Spleen (tissue), 13 donors: ENCODE measurements at places on chromosomes 7 and 10. TPM values are rescaled to one million over a fixed set of nuclear protein-coding genes. Genes with fewer than 3 reads are reported as not detected.

GRCh38 chr7:13872709-13873108 lies 116.8 kb downstream of the ETV1 start:
- no peak for DNase-seq

- DNase-seq: no peak
These were observed 591 bp downstream of the BZW2 start for GRCh38 chr7:16646472-16647072.

DNA sequence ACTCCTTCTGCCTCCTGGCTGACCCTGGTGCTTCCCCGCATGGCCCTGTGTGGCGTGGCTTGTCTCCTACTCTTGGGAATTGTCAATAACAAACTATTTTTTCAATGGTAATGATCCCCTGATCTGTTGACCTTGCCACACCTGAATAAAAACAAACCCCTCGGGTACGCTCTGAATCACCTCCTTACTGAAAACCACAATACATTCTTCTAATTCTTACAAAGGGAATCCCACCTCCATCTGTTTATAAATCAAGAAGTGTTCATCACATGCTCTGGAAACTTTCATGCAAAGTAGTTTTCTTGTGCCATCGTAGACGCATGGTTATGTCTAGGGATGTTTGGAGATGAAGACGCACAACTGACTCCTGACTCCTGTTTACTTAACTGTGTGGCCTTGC lies 245.8 kb downstream of the FRMD4A start:
- DNase-seq: no peak

DNA sequence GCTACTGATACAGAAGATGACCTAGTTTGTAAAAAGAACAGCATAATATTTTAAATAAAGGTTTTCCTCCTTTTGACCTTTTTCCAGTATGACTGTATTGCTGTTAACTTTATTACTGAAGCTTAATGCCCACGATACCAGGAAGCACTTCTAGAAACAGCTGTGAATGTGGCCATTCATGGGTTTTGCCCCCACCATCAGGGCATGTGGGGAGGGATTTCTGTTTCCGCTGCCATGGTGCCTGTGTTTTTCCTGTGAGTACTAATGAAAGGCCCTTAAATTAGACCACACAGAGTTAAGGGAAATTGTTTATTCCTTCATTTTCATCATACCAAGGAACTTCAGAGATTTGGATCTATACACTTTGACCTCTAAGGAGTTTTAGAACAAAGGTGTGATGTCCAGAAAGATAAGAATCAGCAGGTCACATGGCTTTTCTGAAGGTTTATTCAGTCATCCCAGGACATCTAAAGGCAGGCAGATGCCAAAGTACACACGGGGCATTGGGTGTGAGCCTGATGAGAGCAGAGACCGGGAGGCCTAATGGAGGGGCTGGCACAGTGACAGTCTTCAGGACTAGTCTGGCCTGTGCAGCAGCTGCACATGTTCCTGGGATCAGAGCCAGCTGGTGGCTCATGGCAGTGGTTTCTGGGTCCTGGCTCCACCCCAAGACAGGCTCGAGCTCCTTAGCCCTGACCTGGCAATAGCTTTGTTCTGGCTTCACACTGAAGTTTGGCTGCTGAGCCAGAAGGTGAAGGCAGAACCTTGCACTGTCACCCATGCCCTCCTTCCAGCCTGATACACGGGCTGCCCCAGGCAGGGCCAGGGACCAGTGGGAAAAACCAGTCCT lies 190.9 kb downstream of the REEP3 start:
- DNase-seq: no peak

DNA sequence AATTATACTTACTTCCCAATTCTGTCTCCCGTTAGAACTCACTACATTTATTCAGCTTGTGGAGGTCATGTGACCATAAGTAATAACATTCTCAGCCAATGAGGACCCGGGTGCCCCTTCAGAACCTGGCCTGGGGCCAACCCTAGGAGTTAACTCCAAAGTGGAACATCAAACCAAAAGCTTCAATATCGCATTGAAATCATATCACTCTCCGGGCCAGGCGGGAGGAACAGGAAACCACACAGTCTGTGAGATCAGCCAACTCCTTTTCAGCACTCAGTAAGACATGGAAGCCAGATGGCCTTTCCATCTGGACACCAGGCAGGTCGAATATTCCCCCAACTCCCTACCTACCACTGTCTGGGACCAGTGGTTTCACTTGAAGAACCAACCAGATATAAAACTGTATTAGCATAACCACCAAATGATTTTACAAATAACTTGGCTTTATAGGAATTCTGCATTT lies 5.5 kb downstream of the CREB3L2 start:
- no peak for DNase-seq

DNA sequence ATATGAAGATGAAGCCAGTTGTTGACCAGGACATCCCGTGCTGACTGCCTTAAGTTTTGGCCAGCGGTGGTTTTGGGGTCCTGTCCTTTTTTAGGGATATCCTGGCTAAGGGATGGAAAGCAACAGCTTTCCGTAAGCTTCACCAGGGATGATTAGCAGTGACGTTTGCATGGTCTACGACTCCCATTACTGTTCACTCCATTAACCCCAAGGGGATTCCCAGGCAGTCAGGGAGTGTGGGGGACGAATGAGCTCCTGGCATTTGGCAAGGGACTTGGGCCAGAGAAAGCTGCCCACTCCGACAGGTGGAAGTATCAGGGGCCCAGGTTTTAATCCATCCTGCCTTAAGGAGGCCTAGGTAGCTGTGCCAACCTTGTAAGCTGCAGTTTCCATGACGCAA lies 66.8 kb downstream of the ITGB1 start:
- no peak for DNase-seq

- DNase-seq: no peak
These were observed 472.8 kb downstream of the KCNMA1 start for GRCh38 chr10:77164616-77165311.

DNA sequence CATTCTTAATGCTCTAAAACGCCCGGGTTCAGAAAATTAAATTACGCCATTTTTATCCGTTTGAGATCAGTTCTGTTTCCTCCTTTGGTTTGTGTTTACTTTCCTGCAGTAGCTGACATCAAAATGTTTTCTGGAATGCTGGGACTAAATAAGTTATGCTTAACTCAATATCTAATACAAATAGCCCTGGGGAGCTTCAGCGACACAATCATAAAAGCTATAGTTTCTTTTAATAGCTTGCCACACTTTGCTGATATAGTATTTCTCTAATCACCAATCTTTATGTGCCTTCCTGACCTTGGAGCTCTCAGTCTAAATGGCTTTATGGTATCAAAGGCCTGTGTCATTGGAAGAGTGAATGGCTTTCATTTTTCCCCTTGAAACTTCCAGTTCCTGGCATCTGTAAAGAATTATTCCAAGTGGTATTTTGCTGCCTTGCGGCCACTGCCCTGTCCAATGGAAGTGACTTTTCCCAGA lies 202.7 kb downstream of the HDAC9 start:
- no peak for DNase-seq

SMKR1 gene
- total RNA-seq: 1.4 TPM

GPR15LG gene
- not detected for total RNA-seq

- DNase-seq: no peak
These were observed 97.7 kb downstream of the NRCAM start for GRCh38 chr7:108358553-108358952.

- no peak for DNase-seq
These were observed 486.7 kb upstream of the LRRN3 start for GRCh38 chr7:110604206-110604605.

ABI1 gene
- total RNA-seq: 57.5 TPM

CLRN3 gene
- not detected for total RNA-seq

CNPY1 gene
- total RNA-seq: not detected

GRCh38 chr7:2012044-2012900 lies 220.5 kb downstream of the MAD1L1 start:
- peak; percentile 66 for DNase-seq

- no peak for DNase-seq
These were observed at the start of gene SEMA3A for GRCh38 chr7:84194484-84195271. TSS of gene SEMA3A (minus strand) at chr7:84194789. CDS start at chr7:84194586, 203 bp downstream.

DNA sequence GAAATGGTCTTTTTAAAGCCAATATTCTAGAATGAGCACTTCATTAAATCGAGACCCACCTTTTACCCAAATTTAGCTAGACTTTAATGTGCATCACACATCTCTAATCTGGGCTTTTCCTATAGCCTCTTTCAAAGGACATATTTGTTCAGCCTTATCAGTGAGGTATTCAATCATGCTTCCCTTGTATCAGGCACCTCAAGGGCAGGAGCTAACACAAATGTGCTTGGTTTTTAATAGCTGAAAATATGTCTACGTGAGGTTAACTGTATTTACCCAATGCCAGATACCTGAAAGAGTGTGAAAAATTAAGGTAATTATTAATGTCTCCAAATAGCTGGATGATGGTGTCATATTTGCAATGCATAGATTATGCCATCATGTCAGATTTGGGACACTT lies 203.9 kb downstream of the SNX10 start:
- DNase-seq: no peak

- DNase-seq: no peak
These were observed 661.2 kb downstream of the AUTS2 start for GRCh38 chr7:70259502-70259901.

DNA sequence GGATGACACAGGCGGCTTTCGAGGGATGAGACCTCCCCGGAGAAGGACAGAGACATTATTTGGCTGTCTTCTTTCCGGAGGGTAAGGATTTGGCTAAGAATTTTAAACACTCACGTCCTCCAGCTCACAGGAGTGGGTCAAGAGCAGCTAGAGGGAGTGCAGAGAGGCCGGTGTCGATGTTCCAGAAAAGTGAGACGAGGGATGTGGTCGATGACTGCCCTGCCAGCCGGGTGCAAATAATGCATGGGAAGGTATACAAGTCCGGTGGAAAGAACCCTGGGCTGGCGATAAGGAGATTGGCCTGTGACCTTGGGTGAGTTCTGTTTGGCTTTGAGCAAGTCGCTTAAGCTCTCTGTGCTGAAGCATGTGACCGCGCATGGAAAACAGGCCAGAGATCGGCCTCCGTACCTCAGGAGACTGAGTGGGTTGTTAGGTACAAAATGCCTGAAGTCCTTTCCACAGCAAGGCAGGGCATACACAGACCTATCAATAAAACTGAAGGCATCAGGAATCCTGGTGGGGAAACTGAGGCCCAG lies 149.1 kb downstream of the UBE2H start:
- DNase-seq: peak; percentile 34

DNA sequence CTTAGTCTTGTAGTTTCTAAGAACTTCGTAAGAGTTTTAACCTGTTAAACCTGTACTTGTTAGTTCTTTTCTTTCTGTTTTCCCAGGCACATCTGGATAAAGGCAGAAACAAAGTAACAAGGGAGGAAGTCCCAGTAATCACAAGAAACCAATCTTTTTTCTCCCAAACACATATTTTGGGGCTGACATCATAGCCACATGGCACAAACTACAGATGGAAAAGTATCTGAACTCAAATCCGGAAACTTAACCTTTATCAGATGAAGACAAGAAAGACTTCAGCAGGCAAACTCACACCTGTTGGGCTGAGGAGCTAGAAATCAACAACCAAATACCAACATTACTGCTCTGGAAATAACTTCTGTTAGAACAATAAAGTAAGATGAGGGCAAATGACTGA lies 67.1 kb downstream of the CUBN start:
- DNase-seq: no peak

GRCh38 chr7:65441010-65441409 lies 67.4 kb downstream of the ZNF92 start:
- no peak for DNase-seq

- DNase-seq: no peak
These were observed 407 bp downstream of the ELN start for GRCh38 chr7:74028321-74028838.

- DNase-seq: no peak
These were observed 30.1 kb downstream of the CRTAC1 start for GRCh38 chr10:98000346-98000745.

- peak; percentile 84 for DNase-seq
These were observed 16.0 kb downstream of the MYOZ1 start for GRCh38 chr10:73625004-73625883.

- DNase-seq: no peak
These were observed 55.5 kb upstream of the LHFPL3 start for GRCh38 chr7:104272767-104273384.

- DNase-seq: no peak
These were observed 74.2 kb upstream of the ZNF716 start for GRCh38 chr7:57375783-57376182.

DNA sequence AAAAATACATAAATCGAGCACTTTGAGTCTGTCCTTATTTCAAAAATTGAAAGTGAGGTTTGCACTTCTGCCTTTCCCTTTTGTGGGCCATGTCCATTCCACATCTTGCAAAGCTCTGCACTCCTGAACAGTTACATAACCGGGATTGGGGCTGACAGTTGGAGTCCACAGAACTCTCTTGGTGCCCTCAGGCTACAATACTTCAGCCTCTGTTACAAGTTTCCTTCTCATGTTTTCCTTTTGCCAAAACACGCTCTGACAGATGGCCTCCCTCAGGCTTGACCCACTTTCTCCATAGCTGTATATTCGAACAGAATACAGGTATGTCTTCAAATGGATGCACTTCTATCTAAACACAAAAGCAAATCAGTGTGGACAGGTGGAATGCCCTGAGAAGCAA lies 335.9 kb downstream of the WDR37 start:
- DNase-seq: no peak

GRCh38 chr10:52706332-52707070 lies 66.1 kb downstream of the MBL2 start:
- DNase-seq: no peak

GRCh38 chr10:110535958-110536891 lies 31.3 kb upstream of the SMC3 start:
- peak; percentile 76 for DNase-seq

DNA sequence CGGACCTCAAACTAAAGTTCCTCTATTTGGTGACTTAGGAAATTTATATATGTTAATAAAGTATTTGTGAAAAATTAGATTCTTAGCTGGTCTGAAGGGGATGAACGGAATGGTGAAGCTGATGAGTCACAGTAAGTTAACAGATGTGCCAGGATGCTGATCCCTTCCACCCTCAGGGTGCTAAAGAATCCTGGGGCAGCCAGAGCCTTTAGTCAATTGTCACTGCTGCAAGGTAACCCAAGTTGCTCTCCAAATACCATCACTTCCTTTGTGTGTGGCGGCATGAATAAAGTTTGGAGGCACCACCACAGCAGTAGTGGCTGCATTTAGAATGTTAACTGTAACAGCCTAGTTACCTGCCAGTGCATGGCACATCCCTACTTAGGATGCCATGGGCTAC lies 222.6 kb upstream of the PPP1R3A start:
- no peak for DNase-seq

OR2A42 gene
- not detected for total RNA-seq

DNA sequence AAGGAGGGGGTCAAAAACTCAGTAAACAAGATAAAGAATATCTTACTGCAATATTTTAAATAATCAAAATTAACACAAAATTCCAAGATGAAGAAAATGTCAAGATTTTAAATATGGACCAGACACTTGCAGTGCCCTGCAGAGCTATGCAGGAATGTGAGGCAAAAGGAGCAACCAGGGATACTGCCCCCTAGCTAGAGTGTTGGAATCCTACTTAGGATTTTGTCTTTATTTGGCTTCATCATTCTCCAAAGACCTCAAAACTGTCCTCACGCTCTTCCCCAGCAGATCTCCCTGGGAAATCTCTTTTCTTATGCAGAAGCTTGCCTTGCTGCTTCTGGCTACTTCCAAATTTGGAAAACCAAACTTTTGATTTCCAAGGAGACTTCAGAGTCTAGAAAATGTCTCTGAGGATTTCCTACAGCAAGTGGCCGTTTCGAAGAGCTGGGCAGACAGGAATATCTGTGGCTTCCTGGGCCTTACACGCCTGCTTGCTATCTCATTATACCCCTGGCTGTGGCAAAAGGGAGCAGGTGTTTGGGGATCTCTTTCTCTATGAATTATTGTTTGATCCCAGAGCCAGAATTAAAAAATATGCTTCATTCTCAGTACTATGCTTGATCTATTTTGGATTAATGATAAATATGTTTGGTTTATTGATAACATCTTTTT lies 232.2 kb upstream of the BMPER start:
- no peak for DNase-seq
